ENCODE measurements at places on chromosomes 1 and 21. TPM values are rescaled to one million over a fixed set of nuclear protein-coding genes. Genes with fewer than 3 reads are reported as not detected.

DNA sequence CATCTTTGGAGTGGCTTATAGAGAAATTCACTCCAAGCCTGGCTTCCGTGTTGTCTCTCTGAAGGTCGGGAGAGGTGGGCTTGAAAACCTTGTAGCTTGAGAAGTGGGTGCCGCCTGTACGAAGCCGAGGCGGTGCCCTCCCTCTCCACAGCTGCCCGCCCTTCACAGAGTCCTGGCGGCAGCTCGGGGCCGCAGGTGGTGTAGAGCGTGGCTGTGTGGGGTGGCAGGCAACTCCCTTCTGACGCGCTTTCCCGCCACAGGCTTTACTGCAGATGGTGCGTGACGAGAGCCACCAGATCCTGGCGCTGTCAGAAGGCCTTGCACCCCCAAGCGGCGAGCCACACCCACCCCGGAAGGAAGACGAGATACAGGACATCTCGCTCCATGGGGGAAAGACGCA is 33.1 kb upstream of the DIP2A start:
- peak; percentile 78 for DNase-seq

DNA sequence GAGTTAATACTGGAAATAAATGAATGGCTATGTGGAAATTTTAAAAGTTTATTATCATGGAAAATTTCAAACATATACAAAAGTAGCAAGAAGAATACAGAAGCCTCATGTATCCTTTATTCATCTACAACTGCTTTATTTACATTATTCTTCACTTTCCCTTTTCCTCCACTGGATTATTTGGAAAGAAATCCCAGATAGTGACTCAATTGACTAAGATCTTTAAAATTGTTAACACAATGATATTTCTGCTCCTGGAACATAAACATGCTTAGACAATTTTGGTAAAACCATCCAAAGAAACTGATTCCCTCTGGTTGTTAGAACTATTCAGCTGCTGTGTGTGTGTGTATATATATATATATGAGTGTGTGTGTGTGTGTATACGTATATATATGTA is 116.2 kb downstream of the TGFB2 start:
- no peak for DNase-seq

DNA sequence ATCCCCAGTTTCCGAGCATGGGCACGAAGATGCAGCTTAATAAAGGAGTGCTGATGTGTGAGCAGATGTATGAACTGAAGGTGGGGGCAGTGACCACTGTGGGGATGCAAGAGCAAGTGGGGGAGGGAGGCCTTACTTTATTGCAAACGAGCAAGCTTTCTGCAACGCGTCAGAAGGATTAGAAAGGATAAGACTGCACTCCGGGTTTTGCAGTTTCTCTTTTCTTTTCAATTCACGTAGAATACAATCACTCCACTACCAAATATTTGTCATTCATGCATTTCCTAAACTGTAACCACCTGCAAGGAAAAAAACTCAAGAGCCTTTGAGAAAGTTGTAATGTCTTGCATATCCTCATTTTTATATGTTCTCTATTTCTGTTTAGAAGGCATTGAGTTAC is 4.3 kb upstream of the OR2C3 start:
- DNase-seq: no peak

- DNase-seq: no peak
These were observed 420 bp upstream of the VPS13D start for GRCh38 chr1:12229386-12229834.

DNA sequence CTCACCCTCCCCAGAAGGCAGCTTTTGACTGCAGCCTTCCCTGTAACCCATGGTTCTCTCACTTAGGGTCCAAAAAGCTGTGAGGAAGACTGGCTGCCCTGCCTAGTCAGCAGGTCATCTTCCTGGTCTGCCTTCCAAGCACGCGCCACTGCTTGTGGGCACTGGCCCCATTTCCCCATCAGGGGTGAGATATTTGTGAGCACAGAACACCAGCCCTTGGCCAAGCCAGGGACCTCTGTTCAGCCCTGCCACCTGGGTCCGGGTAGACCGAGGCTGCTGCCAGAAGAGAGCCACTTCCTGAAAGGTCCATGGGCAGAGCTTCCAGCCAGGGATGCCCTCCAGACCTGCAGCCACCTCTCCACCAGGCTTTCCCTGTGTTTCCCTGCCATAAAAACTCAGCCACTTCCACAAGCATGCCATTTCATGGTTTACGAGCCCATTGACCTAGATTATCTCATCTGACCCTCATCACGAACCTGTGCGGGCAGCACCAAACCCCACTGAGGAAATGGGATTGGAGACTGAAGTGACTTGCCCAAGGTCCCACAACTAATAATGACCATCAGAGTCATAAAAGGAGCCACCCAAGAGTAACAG is 40.5 kb downstream of the GLIS1 start:
- no peak for DNase-seq

DNA sequence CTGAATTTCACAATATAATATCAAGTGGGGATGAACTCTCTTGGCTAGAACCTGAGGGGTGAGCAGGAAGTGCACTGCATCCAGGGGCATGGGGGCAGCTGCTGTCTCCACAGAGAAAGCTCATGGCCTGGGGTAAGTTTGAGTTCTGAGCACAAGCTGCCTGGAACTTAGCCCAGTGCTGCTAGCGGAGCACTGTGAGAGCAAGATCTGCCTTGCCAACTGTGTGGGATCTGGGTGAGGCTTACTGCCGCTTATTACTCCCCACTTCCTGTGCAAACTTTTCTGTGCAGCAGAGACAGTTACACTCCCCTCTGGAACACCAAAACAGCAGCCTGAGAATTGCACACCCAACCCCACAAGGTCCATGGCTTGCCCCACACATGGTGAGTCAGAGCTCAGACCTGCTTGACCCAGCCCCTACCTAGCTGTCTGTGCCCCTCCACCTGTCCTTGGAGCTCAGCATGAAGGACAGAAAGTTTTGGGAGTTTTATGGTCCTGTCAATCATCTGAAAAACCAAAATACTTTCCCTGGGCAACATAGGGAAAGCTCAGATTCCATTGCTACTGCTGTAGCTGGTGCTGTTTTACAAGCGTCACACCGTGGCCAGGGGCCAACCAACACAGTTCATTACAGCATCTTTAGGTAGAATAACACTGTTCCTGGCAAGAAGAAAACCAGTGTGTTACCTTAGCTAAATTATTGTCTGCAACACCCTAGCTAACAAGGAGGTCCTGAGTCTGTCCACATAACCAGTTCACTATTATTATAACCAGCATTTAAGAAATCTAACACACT is 762.1 kb upstream of the NEGR1 start:
- DNase-seq: no peak

DNA sequence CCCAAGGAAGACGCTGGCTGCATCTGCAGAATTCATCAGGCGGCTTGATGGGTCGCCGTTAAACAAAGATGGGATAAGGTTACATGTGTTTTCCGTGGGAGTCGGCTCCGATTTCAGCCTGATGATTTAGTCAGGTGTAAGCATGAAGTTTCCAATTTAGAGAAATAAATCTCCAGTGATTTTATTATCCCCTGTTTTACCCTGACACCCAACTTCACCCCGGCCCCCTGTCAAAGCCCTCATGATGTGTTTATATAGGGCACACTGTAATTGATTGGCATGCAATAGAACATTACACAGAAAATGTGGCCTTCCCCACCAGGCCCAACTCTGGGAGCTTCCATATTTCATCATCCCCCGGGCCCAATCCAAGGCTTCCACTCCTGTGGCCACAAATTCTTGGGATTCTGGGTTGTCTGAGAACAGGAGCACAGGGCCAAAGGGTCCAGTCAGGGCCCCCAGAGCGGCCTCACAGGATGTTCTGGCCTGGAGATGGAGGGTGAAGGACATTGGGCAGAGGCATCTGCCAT is 72.5 kb downstream of the FOXD2 start:
- no peak for DNase-seq

DNA sequence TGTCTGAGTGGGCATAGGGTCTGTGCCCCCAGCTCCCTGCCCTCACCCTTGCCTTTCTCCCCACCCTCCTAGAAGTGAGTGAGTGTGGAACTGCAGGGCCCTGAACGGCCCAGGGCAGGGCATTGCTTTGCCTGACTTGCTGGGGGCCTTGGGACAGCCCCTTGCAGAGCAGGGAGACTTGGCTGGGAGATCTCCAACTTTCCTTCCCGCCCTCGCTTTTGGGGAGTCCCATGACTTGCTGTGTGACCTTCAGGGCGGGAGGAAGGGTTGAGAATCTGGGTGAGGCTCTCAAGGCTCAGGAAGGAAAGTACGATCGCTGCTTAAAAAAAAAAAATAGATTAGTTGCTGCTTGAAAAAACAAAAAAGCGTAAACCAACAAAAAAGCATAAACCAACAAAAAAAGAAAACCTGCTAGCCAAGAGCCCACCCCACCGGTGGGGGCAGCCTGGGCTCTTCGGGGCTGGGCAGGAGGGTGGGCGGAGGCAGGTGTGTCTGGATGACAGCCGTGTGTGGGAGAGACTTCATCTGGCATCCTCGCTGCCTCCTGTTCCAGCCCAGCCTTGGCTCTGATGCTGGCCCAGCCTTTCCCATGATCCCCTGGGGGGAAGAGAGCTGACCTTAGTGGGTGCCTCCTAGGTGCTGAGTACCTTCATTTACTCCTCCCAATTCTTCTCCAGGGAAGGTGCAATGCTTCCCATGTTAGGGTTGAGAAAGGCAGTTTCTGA is 6.5 kb downstream of the NBL1 start:
- no peak for DNase-seq

- DNase-seq: no peak
These were observed 71.8 kb downstream of the COLGALT2 start for GRCh38 chr1:183965726-183966125.

DNA sequence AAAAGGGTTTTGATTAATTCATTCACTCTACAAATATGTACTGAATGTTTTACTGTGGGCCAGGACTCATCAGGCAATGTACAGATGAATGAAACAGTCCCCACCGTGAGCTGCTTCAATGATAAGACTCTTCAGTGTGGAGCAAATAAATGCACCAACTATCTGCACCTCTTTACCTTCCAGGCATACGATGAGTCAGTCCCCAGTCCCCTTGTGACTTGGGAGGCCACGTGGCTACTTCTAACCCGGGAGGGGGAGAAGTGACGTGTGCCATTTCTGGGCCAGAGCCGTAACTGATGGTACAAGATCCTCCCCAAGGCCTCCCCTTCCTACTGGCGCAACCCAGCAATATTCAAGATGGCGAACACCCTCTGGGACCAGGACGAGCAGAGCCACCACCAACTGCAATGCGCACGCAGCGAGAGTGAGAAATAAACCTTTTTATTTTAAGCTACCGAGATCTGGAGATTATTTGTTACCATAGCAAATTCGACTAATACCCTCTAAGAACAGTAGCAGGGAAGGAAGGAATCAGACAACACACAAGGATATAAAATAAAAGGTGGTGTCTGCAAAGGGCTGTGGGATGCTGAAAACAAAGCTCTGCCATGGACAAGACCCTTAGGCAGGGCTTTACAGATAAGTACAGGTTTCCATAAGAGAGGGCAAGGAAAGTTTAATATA is 74.5 kb downstream of the NPHP4 start:
- no peak for DNase-seq

DNA sequence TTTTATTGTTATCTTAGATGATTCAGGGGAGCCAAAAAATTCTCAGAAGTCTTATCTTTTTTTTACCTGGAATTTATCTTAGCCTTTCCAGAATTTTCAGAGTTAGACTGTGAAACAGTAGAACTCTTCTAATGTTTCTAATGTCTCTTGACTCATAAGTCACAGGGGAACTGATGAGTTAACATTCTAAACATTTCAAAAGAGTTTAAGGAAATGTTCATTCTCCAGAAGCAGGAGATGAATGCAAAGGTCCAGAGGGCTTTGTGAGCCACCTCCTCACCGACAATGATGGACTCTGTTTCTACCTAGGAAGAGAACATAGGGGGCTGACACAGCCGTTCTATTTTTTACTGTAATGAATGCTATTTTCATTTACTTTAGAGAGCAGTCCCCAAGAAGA is 157.5 kb downstream of the BRINP2 start:
- DNase-seq: no peak

DNA sequence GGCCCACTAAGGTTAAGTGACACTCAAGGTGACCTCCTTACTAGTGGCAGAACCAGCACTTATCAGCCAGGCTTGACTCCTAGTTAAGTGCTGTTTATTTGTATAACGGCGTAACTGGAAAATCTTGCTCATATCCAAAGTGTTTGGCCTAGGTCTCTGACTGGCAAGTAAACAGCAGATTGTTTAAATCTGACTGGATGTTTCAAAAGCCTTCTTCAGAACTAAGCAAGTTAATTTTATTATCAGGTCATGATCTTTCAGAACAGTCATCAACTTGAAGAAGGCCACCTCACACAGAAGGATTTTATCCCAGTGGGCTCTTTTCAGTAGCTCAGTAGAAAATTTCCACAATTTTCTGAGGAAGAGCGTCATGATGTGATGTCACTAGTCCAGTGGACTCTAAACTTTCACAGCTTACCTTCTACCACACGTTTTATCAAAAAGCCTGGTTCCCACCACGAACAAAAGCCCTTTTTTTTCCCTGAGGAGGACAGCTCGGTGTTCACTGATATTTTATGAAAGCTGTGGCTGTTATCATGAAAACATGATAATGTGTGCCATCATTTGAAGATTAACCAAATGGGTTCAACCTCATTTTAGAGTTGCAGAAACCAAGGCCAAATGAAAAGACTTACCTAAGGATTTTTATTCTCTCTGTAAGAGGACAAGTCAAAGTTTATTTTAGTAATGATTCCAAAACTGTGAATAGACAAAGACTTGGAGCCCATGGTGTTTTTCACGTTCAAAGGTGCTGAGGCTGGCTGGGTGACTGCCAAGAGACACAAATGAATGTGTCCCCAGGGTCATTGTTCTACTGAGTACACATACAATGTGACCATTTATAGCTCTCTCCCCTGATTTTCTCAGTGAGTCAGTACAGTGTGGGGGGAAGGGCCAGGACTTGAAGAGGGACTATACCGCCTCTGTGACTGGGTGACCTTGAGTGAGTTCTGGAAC is 9.1 kb downstream of the SGIP1 start:
- DNase-seq: no peak

- no peak for DNase-seq
These were observed 33.5 kb downstream of the ASH1L start for GRCh38 chr1:155529109-155529508.

- DNase-seq: peak; percentile 65
These were observed 255.9 kb downstream of the HHAT start for GRCh38 chr1:210584439-210585113.

DNA sequence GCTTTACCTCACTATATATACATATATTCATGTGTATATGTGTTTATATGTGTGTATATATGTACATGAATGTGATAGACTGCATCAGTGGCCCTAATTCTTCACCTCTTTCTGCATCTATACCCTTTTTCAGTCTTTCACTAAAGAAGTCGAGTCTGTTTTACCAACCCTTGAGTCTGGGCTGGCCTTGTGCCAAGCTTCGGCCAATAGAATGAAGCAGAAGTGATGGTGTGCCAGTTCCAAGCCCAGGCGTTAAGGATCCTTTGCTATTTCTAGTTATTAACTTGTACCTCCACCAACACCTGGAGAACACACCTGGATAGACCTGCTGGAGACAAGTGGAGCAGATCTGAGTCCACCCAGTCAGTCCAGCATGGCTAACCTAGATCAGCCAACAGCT is 61.6 kb upstream of the PPM1J start:
- DNase-seq: no peak

The CNR2 gene
- 2.1 TPM for total RNA-seq
